ENCODE measurements at places on chromosomes 11 and 22. TPM values are rescaled to one million over a fixed set of nuclear protein-coding genes. Genes with fewer than 3 reads are reported as not detected.

DNA sequence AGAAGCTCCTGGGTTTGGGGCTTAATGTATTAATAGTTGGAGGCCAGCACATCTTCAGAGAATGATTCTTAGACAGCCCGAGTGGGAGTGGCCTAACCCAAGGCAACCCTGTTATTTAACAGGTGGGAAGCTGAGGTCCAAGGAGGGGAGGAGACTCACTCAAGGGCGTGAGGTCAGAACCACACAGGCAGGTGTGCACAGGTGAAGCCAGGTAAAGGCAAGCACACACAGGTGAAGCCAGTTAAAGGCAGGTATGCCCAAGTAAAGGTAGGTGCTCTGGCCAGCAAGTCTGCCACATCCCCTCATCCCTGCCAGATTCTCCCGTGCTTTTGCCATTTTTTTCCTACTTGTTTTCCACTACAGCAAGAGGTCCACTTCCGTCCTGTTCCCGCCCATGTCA is 2.9 kb upstream of the SHANK2 start:
- H3K4me3 ChIP-seq: no peak overlapping the region
- no peaks in the 10 kb centered on the region for H3K4me1 ChIP-seq
- no peak overlapping the region for H3K27ac ChIP-seq
- peaks cover 3% of the 10 kb centered on the region for H3K27me3 ChIP-seq

The TAGLN gene
- polyA plus RNA-seq: 0.15 TPM

DNA sequence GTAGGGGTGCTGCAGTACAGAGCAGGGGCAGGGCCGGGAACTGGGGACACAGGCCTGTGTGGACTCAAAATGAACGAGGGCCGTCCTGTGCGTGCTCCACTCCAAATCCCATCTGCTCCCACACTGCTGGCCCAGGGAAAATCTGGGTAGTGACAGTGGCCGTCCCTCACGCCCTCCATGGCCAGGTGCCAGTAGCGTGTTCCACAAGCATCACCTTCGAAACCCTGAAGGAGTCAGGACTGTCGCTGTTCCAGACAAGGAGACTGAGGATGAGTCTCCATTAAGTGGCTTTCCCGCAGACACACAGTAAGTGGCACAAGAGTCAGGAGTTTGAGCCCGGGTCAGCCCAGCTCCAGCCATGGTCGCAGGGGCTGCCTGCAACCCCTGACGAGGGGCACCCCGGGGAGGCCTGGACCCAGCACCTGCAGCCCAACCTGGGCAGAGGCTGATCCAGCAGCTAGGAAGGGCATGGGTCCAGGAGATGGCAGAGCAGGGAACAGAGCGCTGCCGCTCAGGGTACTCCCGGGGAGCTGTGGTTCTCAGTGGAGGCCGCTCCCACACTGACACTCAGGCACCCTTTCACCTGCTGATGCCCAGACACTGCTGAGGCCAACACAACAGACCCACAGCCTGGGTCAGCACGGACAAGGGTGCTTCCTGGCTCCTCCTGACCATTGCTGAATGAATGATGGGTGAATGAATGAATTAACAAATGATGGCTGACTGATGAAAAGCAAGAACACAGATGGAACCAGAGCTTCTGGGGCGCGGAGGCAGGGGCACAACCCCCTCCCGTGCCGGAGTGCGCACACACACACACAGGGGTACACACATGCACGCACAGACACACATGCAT is 35.3 kb downstream of the IGF2 start:
- H3K4me1 ChIP-seq: no peaks in the 10 kb centered on the region
- DNase-seq: no peak

- no peaks in the 10 kb centered on the region for H3K27me3 ChIP-seq
- no peak overlapping the region for H3K4me3 ChIP-seq
- no peak overlapping the region for H3K27ac ChIP-seq
- no peaks in the 10 kb centered on the region for H3K4me1 ChIP-seq
- no peak for DNase-seq
These were observed 41.0 kb downstream of the C11orf58 start for GRCh38 chr11:16779436-16779835.

DNA sequence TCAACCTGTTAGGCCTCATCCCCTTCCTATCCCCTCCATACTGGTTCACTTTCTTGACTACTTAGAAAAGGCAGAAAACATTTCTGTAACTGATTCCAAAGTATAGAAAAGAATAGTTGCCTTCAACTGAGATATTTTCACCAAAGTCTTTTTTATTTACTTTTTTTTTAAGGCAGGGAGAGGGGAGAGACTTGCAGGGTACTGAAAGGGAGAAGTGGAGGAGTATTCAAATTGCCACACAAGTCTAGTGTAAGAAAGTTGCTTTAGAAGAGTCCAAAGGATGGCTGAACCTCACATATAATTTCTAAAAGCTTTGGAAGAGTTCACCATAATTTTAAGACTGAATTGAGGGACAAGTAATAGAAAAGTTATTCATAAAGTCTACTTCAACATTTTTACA is 6.3 kb downstream of the PHF21A start:
- H3K36me3 ChIP-seq: no peaks in the 10 kb centered on the region
- H3K4me1 ChIP-seq: peaks cover 69% of the 10 kb centered on the region
- DNase-seq: no peak
- no peak overlapping the region for H3K4me3 ChIP-seq

DNA sequence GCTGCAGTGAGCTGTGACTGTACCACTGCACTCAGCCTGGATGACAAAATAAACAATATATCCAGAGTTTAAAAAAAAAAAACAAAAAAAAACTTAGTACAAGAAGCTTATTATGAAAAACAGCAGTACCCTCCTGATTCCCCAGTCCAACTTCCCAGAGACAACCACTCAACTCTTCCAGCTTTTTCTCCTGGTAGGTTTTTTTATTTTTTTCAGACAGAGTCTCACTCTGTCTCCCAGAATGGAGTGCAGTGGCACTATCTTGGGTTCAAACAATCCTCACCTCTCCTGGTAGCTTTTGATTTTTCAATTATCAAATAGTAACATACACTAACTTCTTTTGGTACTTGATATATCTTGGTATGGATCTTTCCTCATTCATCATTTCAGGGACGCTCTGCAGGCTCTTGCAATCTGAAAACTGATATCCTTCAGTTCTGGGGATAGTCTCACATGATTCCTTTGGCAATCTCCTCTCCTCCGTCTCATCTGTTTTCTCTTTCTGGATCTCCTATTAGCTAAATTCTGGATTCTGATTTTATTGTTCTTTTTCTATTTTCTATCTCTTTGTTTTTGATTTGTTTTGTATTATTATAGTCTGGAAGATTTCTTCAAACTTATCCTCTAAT is 44.9 kb downstream of the ALG9 start:
- H3K36me3 ChIP-seq: no peaks in the 10 kb centered on the region
- no peak overlapping the region for H3K4me3 ChIP-seq
- no peak for DNase-seq
- H3K27me3 ChIP-seq: no peaks in the 10 kb centered on the region

The ENTHD1 gene
- polyA plus RNA-seq: 0.10 TPM

The TSPAN18 gene
- 48.6 TPM for polyA plus RNA-seq

The MYBPC3 gene
- polyA plus RNA-seq: not detected

GRCh38 chr11:55956521-55956920 is 13.2 kb downstream of the OR10AG1 start:
- DNase-seq: no peak
- no peaks in the 10 kb centered on the region for H3K27me3 ChIP-seq
- no peak overlapping the region for H3K4me3 ChIP-seq
- no peaks in the 10 kb centered on the region for H3K4me1 ChIP-seq
- no peak overlapping the region for H3K27ac ChIP-seq
